RKO (cell line): ENCODE measurements at places on chromosomes 13 and 19.

DNA sequence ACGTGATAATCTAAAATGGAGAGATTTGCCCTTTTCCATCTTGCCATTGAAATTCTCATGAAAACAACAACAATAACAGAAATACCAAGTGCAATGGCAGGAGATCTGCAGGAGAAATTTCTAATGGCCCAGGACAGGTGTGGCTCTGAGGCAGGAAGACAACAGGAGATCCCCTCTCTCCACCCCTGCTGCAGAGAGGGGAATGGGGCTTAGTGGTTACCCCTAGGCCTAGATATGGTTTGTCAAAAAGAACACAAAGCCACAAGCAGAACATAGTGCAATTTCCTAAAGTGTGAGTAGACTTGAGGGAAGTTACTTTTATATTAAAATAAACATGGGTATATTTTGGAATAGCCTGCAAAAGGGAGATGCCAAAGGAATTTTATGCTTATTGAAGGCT is 369.5 kb downstream of the KCNRG start:
- DNase-seq: no peak

- DNase-seq: no peak
These were observed 5.0 kb downstream of the RNF113B start for GRCh38 chr13:98171900-98172589.

DNA sequence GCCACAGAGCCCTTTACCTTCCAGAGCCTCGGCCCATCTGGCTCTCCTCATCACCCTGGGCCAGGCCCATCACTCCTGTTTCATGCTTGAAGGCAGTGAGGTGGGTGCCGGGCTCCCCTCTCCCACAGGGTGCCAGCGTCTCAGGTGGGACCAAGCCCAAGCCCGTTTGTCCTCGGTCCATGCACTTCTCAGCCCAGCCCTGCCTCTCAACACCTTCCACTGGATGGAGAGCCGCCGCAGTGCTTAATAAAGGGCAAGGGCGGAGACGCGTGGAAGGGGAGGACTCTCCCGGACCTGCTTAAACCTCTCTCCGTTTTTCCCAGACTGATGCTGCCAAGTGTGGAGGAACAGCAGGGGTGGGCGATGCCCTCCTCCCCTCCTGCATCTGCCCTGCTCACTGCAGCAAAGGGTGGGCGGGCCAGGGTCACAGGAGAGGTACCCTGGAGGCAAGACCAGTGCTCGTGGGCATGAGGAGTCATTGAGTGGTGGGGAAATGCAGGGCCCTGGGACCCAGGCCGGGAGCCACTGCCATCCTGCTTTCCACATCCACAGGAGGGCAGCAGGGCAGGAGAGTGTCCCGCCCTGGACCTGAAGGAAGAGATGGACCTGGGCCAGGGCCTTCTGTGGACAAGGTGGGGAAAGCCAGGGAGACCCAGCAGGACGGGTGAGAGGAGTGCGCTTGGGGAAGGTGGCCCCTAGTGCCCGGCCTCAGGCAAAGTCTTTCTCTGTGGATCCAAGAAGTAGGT is 9.7 kb upstream of the ATP11A start:
- DNase-seq: no peak

- DNase-seq: peak; percentile 18
These were observed 14.4 kb downstream of the CCDC124 start for GRCh38 chr19:17946965-17947784.

- DNase-seq: no peak
These were observed 406.9 kb downstream of the LIG4 start for GRCh38 chr13:107808389-107808788.

DNA sequence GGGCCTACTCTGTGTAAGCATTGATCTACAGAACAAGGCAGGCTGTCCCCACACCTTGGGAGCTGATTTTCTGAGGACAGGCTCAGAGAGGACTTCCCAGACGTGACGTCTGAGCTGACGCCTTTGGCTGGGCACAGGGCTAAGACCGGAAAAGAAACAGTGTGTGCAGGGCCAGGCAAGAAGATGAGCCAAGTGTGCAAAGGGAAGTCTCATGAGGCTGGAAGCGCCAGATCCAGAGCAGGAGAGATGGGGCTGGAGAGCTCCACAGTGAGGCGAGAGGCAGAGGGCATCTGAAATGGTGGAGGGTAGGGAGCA is 12.7 kb downstream of the IGLON5 start:
- DNase-seq: no peak

DNA sequence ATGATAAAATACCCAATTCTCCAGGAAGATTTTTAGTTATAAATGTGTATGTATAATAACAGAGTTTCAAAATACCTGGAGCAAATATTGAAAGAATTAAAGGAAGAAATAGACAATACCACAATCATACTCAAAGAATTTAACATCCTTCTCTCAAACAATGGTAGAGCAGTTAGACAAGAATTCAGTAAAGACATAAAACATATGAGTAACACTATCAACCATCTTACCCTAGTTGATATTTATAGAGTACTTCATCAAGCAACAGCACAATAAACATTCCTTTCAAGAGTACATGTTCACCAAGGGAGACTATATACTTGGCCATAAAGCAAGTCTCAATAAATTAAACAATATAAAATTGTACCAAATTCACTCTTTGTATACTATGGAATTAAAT is 108.4 kb downstream of the DLEU7 start:
- no peak for DNase-seq

- peak; percentile 63 for DNase-seq
These were observed 13.2 kb downstream of the SPART start for GRCh38 chr13:36332986-36333385.

GRCh38 chr13:44764302-44764692 is 188.2 kb upstream of the TSC22D1 start:
- no peak for DNase-seq

DNA sequence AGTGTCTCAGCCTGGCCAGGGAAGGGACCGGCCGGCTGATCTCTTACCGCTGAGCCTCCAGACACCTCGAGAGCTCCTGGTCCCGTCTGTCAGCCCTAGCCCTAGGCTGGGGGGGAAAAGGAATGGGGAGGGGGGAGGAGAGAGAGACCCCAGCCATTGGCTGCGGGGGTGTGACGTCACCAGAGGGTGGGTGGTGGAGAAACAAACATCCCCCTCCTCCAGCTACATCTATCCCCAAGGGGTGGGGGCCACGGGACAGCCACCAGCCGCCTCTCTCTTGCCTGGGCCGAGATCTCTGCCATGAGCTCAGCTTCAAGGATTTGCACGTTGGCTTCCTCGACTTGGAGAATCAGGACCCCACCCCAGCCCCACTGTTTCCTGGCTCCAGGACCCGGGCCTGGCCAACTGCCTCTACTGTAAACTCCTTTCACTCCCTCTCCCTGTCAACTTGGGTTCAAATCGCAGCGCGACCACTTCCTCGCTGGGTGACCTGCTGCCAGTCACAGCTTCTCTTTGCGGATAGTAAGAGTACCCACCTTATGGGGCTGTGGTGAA is at the start of gene PRX:
TSS of gene PRX (minus strand) at position 88 of the 555 bp plus-strand sequence. CDS start 5,446 bp downstream, outside the sequence.
- no peak for DNase-seq

GRCh38 chr13:110637747-110638146 is 22.4 kb downstream of the NAXD start:
- DNase-seq: no peak

GRCh38 chr13:39760521-39760920 is 105.1 kb downstream of the COG6 start:
- no peak for DNase-seq

- DNase-seq: peak; percentile 99
These were observed 42.5 kb downstream of the ARHGEF18 start for GRCh38 chr19:7391218-7391670.

DNA sequence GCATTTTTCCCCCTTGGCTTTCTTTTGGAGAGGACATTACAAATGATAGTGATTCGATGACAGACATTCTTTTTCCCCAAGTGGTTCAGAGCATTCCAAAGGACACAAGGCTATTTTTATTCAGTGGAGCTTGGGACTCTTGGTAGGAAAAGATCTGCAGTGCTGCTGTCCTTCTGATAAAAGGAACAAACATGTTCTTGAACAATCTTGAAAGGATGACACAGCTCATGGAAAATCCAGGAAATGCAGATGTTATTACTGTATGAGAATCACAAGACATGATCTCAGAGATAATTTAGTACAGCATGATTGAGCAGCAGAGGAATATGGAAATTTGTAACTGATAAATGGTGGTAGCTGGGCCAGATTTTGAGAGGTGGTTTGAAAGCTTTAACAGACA is 96.2 kb upstream of the RFC3 start:
- DNase-seq: no peak

DNA sequence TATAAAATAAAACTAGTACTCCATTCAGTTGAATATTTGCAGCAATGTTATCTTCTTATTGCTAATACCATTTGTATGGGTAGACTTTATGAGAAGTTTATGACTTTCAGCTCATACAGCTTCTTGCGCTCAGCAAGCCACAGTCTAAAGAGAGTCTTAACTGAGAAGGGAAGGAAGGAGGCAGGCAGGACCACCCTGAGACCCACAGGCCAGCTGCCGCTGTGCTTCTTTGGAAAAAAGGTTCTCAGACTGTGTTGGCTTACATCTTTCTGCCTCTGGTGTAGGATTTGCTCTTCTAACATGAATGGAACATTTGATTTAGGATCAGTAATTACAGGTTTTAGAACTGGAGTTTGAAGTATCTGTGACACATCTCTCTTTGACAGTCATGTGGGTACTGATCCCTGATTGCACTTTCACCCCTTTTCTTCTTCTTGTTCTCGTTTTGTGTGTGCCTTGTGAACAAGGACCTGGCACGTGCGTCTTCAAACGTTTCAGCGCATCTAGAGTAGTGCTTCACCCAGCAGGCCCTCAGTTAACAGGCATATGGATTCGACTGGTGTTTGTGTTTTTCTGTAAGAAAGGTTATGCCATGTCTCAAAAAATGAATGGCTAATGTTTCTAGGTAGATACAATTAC is 7.1 kb upstream of the GPR18 start:
- no peak for DNase-seq

- DNase-seq: no peak
These were observed 65.9 kb downstream of the ENOX1 start for GRCh38 chr13:43720780-43721397.

DNA sequence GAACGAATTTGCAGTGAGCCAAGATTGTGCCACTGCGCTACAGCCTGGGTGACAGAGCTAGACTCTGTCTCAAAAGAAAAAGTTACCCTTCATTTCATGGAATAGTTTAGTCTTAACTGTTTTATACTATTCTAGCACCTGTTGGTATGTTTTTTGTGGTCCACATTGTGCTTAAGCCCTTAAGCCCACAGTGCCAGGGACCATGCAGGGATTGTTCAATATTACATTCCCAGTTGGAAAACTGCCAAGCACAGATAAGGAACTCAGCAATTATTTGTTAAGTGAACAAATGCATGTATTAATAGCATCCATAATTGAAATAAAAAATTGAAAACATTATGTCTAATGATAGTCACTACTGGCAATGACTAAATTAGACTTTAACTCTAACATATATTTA is 193.5 kb downstream of the PCDH17 start:
- DNase-seq: no peak

- no peak for DNase-seq
These were observed 543.0 kb downstream of the IRS2 start for GRCh38 chr13:109243311-109243951.

GRCh38 chr19:45968626-45969025 is 5.0 kb downstream of the NOVA2 start:
- DNase-seq: no peak

- no peak for DNase-seq
These were observed 712.0 kb upstream of the GPC6 start for GRCh38 chr13:92514420-92515125.

- peak; percentile 52 for DNase-seq
These were observed 1.9 kb downstream of the BBC3 start for GRCh38 chr19:47228937-47229675.

- no peak for DNase-seq
These were observed 45.4 kb upstream of the CALM3 start for GRCh38 chr19:46555628-46556280.

- DNase-seq: no peak
These were observed 37.6 kb upstream of the STARD13 start for GRCh38 chr13:33322965-33323668.

GRCh38 chr19:30498707-30499106 is 126.5 kb downstream of the ZNF536 start:
- no peak for DNase-seq

DNA sequence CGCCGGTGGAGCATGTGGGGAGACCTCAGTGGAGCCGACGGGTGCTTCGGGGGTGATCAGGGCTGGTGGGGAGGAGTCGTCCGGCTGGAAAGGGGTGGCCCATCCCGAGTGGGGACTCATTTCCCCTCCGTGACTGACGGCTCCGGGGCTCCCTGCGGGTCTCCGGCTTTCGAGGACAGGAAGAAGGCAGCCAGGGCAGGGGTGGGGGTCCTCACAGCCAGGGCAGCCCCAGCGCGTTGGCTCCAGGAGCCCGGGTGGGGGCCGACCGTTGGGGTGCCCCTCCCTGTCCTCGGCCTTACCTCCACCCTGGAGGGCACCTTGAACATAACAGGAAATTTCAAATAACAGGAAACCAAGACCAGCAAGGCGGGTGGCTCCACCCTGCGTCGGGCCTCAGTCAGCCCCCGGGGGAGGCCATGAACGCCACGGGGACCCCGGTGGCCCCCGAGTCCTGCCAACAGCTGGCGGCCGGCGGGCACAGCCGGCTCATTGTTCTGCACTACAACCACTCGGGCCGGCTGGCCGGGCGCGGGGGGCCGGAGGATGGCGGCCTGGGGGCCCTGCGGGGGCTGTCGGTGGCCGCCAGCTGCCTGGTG is at the start of gene S1PR4:
TSS of gene S1PR4 (plus strand) at position 393 of the 596 bp plus-strand sequence. CDS start at position 417, 24 bp downstream.
- no peak for DNase-seq

- DNase-seq: no peak
These were observed 38.7 kb upstream of the SACS start for GRCh38 chr13:23472189-23472588.

DNA sequence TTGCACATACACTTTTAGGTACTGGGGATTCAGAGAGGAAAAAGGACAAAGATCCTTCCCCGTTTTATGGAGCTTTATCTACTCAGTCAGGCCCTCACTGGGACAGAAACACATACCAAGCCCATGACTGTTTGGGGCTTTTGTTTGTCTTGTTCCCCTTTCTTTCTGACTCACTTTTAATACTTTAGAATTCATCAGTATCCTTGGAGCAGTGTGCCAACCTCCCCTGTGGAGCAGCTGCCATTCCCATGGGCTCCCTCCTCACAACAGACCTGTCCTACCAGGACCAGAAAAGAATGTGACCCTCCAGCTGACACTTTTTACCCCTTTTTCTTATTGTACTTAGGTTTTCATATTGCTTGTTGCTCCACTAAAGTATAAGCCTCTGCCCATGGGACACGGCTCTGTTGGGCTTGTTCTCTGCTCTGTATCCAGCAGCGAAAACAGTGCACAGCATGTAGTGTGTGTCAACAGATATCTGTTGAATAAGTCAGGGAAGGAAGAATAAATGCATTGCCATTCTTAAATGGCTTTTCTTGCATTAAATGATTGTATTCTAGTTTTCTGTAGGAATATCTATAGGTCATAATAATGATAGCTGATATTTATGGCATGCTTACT is 431.1 kb downstream of the EFNB2 start:
- DNase-seq: peak; percentile 71

DNA sequence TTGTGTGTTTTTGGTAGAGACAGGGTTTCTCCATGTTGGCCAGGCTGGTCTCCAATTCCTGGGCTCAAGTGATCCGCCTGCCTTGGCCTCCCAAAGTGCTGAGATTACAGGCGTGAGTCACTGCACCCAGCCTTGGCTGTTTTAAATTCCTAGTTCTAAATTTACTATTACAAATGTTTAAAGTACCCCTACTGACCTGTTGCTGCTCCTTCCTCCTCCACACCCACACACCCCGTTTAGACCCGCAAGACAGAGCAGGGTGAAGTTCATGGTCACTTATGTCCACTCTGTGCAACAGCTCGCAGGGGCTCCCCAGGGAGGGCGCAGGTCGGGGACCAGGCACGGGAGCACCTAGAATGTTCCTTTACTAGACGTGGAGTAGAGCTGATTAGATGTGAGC is 28.7 kb downstream of the TMEM161A start:
- DNase-seq: no peak
